ENCODE measurements at places on chromosomes 3 and 15.
A peak's percentile ranks its signal among the peaks of the same experiment; 100 is the strongest.

DNA sequence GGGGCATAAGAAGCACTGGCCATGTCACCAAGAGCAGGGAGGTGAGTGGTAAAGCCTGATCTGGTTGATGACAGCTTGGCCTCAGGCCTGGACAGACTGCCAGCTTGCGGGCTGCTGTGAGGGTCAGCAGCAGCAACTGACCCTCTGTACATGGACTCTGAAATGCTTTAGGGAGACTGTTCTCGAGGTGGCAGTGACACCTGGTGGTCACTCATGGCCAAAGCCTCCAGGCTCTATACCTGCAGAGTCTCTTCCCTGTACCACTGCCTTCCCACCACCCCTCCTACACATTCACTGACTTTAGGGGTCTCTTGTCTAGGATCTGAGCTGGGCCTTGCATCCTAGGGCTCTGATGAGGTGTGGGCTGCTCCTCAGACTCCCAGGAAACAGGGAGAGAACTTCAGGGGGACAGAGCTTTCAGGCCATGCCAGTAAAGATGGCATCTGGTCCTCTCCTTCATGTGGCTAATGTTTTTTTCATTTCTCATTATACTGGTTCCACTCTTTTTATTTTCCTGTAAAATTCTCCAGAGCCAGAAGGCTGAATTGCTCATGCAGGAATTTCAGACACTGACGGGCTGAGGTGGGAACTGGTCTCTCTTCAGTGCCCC is 17.2 kb upstream of the TIMP4 start:
- no peak for DNase-seq

DNA sequence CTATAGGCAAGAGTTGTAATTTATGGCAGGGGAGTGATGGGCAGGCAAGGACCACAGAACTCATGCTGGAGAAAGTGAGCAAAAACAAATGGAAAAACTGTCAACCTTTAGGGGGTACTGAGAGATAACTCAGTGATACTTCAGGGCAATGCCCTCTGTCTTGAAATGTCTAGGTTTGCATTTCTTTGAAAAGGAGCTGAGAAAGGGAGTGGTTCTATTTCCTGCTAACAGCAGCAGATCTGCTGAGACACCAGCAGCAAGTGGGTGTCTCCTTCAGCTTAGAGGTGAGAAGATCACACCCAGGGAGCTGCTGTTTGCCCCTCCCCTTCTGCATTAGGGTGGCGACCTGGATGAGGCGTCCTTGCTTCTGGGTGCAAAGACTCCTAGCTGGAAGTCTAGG is 42.3 kb upstream of the XIRP1 start:
- no peak for DNase-seq

DNA sequence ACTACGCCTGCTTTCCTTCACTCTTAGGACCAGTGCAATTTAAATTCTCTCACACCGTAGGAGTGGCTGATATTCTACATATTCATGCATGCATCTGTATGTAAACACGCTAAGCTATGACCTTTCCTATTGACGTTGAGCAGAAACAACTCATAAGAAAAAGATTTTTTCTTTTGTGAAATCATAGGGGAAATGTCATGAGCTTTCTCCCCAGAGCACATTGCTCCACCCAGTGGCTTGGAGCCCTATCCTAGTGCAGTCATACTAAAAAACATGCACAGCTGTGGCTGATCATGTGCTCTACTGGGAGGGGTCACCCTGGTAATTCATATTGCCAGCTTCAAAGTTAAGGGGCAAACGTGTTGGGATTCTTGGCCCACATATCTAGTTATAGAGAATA is 1.8 kb upstream of the MESD start:
- no peak for DNase-seq

GRCh38 chr3:30655187-30655812 is 48.9 kb downstream of the TGFBR2 start:
- DNase-seq = no peak

GRCh38 chr3:50913260-50913659 is 238.5 kb downstream of the DOCK3 start:
- DNase-seq = no peak

GRCh38 chr15:76865548-76865991 is 39.6 kb downstream of the SCAPER start:
- DNase-seq = no peak

- DNase-seq = peak; percentile 24
Measured at GRCh38 chr3:126083511-126083912, 412 bp downstream of the SLC41A3 start.

GRCh38 chr15:85986741-85987140 is 92.9 kb upstream of the AGBL1 start:
- no peak for DNase-seq
